ENCODE measurements at places on chromosomes 3 and 15.

DNA sequence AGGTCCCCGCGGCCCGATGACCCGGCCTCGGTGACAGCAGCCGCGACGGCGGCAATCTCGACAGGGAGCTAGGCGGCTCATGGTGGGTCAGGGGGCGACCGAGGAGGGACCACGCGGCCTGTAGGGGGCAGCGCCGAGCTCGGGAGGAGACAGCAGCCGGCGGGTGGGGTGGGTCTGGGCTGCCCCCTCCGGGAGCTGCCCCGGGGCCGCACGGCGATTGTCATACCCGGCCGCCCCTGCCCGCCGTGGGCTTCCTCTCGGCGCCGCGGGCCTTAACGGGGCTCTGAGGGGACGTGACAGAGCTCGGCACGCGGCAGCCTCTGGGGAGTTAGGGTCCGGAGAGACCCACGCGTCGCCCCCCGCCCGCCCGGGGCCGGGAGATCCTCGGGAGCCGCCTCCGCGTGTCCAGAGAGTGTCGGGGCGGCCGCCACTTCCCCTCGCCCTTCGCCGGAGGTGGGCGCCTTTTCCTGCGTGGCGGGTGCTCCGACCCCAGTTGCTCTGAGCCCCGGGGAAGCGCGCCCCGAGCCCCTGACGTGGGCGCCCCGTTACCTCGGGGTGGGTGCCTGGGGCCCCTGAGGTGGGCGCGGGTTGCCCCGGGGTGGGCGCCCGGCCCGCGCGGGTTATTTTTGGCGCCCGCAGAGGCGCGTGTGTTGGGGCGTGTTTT, 539 bp upstream of the PLCL2 start:
- DNase-seq = peak; percentile 27

DNA sequence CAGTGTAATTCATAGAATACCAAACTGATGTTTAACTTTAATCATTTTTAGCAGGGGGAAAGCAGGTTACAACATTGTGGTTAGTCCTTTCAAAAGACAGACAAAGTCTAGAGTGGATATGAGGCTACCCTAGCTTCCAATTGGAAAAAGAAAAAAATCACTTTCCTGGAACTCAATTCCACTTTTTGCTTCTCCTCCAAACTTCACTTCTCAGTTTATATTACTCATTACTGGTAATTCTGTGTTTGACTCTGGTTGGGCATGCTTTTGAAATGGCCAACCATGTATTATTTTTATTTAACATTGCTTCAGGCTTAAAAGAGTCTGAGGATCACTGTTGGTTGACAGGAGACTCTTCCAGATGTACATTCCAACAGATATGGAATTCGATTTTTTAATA, 84.8 kb downstream of the RAP2B start:
- peak; percentile 94 for DNase-seq

DNA sequence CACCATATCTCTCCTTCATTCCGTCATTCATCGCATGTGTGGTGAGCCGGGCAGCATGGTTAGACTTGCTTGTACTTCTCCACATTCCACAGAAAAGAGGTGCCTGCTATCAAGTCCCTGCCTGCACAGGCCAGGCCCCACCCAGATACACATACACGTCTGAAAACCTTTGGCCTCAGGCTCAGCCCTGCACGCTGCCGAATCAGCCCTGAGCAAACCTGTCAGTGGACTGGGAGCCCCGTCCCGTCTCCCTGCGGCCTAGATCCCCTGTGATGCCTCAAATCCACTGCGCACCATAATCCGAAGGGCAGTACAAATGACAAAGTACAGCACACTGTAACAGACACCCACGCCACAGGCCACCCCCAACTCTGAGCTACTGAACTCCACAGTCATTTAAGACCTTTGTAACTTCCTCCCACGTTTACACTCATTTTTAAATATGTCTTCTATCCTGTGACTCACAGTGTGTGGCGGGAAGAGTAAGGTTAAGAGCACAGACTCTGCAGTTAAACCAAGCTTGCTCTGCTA, 67.1 kb downstream of the MB21D2 start:
- DNase-seq = peak; percentile 77

GRCh38 chr15:34986326-34986725, 1.8 kb downstream of the ZNF770 start:
- DNase-seq = no peak

DNA sequence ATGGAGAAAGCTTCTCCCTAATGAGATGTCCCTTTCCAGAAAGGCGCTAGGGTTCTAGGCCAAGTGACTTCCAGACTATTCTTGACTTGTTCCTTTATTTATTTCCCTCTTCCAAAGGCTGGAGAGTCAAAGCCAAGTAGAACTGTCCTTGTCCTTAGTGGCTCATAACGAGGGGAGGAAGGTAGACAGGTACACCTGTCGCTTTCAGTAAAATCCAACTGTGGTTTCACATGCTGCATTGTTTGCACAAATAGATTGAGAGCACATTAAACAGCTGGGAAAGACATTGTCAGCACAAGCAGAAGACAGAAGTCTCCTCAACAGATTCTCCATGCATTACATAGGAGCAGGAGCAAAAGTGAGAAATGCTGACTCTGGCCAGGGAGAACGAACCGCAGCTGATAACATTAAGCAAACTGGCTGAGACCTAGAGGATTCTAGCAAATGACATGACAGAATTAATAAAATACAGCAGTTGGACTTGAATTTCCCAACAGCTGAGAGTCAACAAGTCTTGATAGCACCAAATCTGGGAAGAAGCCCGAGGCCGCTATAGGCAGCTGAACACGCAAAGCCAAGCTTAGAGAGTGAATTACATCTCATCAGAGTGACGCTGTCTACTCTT, 227.7 kb downstream of the TLE3 start:
- DNase-seq = no peak

Data from EH (cell line).